ENCODE measurements at places on chromosomes 4 and X.

DNA sequence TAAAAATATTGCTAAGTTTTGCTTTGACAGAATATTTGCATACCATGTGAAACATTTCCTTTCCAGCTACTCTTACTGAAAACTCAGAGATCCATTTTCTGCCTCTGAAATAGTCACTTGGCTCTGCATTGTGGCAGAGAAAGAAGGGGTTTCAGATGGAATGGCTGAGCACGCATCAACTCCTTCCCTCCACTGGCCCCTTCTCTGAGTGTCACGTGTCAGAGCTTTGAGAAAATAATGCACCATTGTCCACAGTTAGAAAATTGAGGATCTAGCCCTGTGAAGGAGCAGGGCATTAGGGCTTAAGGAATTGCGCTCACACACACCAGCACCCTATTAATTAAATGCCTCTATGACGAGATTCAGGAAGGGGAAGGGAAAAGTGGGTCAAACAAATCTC, 78.8 kb upstream of the FAT4 start:
- DNase-seq: no peak

GRCh38 chrX:134694333-134695322, 36.4 kb upstream of the PLAC1 start:
- no peak for DNase-seq

DNA sequence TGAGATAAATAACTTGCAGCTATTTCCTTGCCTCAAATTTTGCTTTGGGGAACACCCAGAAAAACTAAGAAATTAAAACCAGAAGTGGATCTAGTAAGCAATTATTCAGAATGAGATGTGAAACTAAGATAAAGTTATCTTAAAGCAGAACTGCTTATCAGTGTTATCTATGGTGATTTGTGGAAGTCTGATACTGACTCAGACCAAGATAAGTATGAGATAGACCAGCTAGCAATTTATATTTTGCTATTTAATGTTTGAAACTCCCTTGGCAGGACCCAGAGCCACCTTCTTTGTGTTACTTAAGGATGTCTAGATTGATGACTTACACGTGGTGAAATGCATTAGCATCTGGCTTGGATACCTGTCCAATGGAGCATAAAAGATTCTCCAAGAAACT, 368.1 kb downstream of the EPHA5 start:
- no peak for DNase-seq

GRCh38 chrX:139784807-139785206, 76.8 kb upstream of the MCF2 start:
- DNase-seq: no peak

DNA sequence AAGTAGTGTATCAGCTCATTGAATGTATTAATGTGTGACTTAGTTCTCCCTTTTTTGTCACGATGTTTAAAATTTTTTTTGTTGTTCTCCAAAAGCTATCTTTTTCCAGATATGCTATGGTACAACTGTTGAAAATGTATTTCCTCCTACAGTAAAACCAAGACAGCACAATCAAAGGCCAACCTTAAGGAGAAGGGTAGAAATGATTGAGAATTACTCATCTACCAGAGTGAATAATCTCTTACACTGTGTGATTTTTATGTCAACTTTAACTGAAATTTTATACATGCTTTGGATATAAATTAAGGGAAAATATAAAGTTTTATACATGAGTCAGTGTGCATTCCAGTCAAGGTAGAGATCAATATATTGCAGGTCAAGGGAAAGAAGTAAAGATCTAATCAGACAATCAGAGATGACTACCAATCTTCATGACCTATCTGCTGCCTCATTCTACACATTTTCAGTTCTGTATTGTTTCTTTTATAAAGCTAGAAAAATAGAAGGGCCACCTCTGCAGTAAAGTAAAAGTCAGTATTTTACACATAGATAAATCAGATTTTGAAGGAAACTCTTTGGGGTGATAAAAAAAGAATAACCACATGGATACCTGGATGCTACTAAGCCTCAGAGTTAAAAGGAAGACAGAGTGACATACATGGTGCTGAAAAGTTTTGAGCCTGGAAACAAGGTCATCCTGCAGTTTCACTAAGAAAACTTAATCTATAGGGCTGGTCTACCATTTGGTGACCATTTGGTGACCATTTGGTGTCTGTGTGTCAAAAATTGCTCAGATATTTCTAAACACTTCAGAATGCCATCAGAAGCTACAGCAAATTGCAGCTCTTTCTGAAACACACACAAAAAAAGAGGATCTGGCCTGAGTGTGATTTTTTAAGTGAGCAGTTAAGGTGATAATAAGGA, 1.6 kb downstream of the FAM13A start:
- DNase-seq: no peak

GRCh38 chr4:84403656-84404055, 95.4 kb downstream of the NKX6-1 start:
- DNase-seq: no peak

GRCh38 chr4:161428180-161428965, 735.4 kb downstream of the FSTL5 start:
- no peak for DNase-seq

DNA sequence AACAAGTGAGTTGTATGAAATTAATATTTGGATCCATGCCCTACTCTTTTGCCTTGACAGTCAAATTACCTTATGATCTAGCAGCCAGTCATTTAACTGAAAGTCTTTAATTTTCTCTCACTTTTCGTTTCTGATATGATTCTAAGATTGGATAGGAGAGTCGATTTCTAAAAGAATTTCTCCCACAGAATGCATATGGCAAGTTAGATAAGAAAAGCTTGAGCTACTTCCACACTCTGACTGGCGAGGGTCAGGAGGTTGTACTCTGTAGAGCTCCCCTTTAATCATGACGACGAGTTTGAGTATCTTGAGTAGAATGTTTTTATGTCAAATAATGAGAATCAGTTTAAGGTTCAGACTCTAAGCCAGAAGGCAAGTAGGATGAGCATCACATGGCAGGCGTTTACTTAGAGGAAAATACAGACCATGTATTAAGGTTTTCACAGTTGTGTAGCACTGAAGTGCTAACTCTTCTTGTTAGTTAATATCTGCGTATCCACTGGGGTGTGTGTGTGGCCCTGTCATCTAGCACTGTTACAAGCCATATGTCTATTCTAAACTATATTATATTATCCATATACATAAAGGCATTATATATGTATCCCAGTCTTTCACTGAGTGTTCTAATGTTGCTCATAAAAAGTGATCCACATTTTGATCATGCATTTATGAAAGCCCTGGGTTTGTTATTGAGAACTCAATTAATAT, 37.8 kb downstream of the LRP2BP start:
- no peak for DNase-seq

DNA sequence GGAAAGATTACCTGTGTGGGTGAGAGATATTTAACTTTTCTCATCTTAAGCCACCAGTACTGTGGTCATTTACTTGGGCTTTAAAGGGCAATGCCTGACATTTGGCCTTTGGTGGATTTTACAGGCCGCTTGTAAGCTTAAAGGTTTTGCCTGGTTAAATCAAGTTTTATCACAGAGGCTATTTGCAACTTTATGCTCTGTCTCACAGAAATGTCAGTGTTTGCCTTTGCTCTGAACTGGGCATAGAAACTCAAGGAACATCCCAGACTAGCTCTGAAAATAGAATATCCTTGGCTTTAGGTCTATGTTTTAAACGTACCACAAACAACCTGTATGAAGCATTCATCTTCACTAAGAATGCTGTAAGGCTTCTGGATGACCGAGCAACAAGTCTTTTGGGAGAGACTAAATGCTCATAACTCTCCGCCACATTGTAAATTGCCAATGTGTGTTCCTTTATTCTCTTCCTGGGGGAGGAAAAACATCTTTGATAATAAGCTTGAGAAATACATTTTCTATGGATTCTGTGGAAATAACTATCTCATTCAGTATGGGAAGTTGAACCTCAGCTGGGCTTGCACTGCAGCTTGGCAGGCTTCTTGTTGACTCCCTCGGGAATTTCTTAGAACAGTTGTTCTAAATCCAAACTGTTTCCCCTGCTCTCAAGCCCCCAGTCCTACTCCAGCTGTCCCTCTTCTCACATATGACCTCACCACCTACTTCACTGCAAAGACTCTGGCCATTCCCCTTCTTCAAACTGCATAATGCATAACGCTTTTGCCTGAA, 105.8 kb upstream of the WDR44 start:
- no peak for DNase-seq

- DNase-seq: no peak
Measured at GRCh38 chr4:147247579-147247978, 233.3 kb upstream of the EDNRA start.

DNA sequence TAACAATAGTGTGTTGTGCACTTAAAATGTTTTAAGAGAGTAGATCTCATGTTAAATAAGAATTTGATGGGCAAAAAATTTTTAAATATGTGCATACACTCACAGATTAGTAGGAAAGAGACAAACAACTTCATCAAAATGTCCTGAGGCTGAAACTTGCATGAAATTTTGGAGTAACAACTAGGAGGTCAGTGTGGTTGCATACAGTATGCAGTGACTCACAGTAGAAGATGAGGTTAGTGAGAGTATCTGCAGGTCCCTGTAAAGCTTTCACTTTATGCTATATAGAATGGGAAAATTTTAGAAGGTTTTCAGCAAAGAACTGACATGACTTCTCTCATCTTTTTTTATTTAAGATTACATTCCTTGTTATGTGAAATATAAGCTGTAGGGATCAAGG, 453.1 kb upstream of the KLHL4 start:
- DNase-seq: no peak

DNA sequence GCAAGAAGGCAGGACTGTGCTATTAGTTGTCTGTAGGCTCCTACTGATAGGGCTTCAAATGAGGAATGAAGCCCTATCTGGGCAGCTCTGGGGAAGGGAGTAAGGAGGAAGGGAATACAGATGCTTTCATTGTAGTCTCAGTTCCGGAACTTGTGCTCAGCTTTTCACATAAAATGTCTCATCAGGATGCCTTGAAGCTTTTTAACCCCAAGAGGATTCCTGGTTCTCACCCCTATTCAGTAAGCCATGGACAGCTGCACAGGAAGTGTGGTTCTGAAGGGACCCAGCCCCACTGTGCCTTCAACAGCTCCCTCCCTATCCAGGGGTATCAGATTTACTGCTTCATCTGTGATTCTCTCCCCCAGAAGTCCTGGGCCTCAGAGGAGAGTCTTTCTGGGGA, 5.0 kb downstream of the ARMCX5 start:
- no peak for DNase-seq

DNA sequence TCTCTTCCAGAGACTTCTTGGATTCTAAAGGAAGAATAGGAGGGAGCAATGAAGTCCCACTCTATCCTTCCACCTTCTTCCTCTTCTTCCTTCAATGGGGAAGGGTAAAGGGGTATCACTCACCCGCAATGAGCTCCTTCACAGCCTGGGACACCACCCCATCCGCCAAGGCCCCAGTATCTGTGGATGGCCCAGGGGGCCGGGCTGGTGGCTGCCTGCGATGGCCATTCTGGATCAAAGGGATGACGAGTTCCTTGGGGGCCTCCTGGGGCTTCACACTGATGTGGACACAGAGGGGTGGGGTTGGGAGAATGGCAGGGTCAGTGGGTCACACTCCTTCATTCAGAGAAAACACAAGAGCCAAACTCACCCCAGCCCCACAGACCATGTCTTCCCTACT, 1.0 kb downstream of the GPKOW start:
- no peak for DNase-seq

- DNase-seq: no peak
Measured at GRCh38 chr4:8019396-8020365, 80.0 kb upstream of the AFAP1 start.

DNA sequence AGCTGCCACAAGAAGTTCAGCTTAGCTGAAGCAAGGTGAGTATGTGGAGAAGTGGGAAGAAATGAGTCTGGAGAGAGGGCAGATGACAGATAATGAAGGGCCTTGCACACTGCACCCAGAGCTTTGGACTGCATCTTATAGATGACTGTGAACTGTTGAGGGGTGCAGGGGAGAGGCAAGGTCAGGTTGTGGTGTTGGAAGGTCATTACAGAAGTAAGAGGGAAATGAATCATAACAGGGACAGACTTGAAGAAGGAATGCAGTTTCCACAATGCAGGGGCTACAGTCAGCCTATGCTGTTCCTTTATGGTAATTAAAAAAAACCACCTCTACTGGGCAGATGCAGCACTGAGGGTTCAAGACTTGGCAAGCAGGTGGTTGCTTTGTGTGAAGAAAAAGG, 4.8 kb upstream of the IGFBP7 start:
- no peak for DNase-seq

GRCh38 chr4:187357045-187357643, 633.5 kb upstream of the FAT1 start:
- DNase-seq: no peak

DNA sequence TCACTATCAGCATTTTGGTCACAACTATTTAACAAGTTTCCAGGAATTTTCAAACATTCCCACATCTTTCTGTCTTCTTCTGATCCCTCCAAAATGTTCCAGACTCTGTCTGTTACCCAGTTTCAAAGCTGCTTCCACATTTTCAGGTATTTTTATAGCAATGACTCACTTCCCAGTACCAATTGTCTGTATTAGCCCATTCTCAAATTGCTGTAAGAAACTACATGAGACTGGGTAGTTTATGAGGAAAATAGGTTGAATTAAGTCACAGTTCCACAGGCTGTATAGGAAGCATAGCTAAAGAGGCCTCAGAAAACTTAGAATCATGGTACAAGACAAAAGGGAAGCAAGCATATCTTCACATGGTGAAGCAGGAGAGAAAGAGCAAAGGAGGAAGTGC, 475.0 kb upstream of the PCDH7 start:
- no peak for DNase-seq

GRCh38 chr4:14518136-14518535, 484.1 kb upstream of the CPEB2 start:
- no peak for DNase-seq

DNA sequence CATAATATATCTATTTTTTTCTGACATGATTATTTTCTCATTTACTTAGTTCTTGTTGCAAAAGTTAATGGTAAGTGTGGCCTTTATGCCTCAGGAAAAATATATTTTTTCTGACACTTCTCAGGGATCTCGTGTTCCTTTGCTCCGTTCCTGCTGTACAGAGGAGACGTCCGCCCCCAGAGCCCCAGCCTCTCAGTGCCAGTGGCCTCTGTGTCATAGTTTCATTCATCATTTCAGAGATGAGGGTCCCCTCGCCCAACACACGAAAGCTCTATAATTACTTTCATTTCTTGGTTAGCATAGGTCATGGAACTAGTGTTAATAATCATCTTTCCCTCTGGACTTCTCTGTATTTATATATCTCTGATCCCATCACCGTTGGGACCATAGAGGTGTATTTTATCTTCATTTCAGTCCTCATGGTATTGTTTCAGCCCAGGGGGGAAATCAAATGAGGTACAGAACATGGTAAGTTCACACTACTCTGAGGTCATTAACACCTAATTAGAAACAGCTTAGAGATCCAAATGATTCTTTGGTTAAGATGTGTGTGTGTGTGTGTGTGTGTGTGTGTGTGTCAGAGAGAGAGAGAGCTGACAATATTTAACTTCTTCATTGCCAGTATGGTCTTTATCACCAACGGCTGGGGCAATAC, 631.1 kb upstream of the TENM3 start:
- DNase-seq: no peak
